Midbrain (tissue), 1 donor: ENCODE measurements at places on chromosomes 5 and 9.

- DNase-seq = peak; percentile 29
Measured at GRCh38 chr5:109691996-109692395, 2.3 kb downstream of the MAN2A1 start.

GRCh38 chr5:100690036-100690560 lies 154.9 kb downstream of the FAM174A start:
- no peak for DNase-seq

DNA sequence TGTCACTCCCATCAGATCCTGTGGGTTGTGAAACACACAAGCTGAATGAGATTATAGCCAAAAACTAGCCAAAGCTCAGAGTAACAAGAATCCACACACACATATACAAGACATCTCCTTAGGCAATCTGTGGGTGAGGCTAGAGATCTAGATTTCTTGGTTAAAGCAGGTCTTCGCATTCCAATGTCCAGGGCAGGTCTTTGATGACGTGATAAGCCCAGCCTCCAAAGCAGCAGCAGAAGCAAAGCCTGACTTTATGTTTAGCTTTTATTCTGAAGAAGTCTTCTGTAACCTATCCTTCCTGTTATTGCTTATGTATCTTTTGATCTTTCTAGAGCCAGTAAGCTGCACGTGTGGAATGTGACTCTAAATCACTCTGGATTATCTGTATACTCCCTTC lies 199.1 kb upstream of the SLC30A5 start:
- DNase-seq = no peak

DNA sequence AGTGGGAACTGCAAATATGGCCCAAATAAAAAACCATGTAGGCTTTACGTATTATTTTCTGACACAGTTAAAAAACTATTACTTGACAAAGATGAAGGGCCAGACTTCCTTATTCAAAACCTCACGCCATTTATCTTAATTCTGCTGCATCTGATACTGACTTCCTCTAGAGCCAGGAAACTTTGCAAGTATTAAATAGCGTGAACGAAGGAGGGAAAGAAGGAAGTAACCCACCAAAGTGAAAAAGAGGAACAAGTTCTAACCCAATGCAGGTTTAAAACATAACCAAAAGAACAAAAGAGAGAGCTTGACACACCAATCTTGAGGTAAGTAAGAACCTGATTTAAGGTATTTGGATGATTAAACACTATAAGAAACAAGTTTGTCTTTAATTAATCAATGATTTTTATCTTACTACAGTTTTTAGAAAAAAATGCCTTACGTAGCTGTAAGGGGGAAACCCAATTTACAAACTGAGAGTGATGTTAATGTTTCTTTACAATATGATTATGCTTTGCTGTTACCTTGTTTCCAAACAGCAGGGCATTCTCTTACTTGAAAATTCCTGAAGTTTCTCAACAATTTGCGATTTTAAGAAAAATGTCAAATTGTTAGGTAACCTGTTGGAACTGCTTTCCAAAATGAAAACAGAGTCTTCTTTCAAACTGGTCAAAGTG lies at the start of gene GAPT:
GAPT (plus strand) TSS at position 220 of the 677 bp plus-strand sequence. CDS start 3,102 bp downstream, outside the sequence.
- no peak for DNase-seq

- no peak for DNase-seq
Measured at GRCh38 chr5:50302815-50303490, 138.1 kb downstream of the EMB start.
